Effector CD4-positive, alpha-beta T cell (primary cell): ENCODE measurements at places on chromosomes 3 and 15.
A peak's percentile ranks its signal among the peaks of the same experiment; 100 is the strongest.

DNA sequence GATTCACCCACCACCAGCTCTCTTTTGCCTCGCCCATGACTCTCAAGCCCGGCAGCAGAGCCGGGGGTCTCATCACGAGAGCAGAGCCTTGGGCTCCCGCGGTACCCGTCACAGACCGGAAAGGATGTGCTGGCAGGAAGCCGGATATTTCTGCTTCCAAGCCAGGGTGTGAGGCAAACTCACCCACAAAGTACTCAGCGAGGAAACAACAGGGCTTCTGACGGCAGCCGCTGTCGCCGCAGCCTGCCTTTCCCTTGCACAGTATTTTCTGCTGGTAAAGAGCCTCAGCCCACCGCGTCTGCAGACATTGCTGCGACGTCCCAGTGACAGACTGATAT is 119.9 kb downstream of the NSMCE3 start:
- DNase-seq = no peak

DNA sequence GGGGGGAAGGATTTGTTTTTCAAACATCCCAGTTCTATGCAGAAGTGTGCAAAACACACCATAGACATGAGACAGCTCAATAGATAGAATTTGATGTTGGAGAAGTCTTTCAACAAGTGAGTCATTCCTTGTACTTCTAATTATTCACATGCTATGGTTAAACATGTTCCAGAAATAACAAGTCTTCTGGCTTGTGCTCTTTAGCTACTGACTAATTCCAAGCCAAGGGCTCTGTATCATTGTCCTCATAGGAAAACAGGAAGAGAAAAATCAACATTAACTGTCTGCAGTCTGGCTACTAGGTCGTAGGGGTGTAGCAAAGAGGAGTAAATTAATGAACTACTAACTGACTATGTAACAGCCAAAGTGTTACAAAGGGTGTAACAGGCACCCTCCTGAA is 25.8 kb downstream of the LDHAL6B start:
- no peak for DNase-seq

DNA sequence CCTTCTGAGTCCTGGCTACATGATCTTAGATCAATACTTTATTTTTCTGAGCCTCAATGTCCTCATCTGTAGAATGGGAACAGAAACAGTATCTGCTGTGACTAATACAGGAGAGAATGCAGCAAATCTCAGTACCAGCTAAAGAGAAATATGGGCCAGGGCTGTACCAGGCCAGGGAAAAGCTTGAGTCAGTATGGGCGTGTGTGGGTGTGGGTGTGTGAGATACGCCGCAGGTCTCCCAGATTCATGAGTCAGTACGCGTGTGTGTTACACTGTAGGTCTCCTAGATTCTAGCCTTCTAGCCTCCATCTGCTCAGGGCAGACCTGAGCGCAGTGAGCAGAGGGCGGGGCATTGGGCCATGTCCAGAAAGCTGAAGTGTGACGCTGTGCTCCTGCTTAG is 15.2 kb downstream of the GNAI2 start:
- DNase-seq = no peak

DNA sequence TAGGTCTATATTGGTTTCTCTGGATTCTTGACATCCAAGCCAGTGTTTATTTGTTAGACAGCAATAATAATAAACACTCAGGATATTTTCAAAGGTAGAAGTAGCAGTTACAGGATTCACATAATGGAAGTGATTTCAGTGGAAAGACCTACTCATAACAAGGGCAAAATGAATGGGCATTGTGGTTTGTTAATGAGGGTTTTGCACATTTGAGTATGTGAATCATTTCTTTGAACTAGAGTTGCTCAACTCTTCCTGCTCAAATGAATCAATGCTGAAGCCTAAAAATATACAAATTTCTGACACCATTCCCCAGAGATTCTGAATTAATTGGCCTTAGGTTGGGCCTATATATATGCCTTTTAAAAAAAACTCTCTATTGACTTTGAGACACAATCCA is 4.1 kb upstream of the COL6A5 start:
- no peak for DNase-seq

DNA sequence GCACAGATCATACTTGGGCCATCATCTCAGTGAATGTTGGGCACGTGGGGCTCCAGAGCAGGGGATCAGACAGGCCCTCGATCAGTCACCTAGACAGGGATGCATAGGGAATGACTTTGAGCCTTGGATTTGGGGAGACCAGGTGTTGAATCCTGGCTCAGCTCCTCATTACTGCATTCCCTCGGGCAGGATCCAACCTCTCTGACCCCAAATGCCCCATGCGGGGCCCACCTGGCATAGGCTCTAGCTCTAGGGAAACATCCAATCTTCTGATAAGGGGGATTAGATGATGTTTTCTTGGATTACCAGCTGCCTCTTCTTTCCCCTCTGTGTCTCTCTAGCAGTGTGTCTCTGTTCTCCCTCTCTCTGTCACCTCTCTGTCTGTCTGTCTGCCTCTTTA is 22.7 kb downstream of the LOXL1 start:
- no peak for DNase-seq

DNA sequence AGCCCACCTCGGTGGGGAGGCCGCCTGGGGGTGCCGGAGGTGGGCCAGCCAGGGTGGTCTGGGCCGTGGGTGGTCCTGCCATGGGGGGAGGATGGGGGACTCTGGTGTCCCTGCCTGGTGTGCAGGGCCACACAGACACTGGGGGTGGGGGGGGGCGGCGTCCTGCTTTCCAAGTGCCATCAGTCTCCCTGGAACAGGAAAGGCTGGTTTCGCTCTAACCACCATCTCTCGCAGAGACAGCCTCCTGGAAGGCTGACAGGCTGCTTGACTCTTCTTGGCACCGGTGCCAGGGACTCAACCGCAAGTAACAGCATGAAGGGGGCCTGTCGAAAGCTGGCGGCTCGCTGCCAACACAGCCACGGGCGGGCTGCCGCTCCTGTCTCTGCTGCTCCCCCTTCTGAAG is 40.3 kb downstream of the RGMA start:
- no peak for DNase-seq

DNA sequence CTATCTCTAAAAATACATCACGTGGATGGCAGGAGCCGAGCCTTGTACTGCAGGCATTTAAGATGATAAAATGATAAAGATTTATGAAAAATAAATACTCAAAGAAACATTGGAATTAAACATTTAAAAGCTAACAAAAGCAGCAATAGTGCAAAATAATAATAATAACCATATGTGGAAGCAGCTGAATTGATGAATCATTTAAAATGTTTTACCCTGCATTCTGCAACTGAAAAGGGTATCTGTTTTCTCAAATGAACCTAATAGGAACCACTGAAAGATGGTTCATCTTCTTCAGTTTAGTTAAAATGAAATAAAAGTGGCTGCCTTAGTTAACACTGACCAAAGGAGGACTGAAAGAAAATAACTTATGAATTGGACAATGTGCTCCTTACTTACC is 436.1 kb downstream of the TUSC7 start:
- DNase-seq = no peak

DNA sequence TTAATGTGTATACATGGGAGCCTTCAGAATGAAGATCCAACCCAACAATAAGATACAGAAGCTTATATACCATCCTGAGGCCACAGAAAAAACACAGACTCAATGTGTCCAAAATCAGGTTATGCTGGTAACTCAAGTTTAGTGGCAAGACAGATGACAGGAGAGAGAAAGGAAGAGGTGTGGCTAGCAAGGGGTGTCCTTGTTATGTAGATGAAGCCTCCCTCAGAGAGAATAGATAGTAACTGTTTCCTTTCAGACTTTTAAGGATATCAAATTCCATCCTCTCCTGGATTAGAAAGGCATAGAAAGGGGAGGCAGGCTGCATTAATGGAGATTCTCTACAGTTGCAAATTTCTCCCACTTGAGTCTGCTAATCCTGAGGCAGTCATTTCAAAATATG is 447.4 kb downstream of the GABRB3 start:
- DNase-seq = no peak

- no peak for DNase-seq
Observed at GRCh38 chr15:74722591-74722990, 2.7 kb downstream of the CYP1A1 start.

- DNase-seq = no peak
Observed at GRCh38 chr3:64187065-64187959, 38.0 kb downstream of the PRICKLE2 start.

GRCh38 chr15:74250266-74250665 is 14.1 kb downstream of the CCDC33 start:
- no peak for DNase-seq

DNA sequence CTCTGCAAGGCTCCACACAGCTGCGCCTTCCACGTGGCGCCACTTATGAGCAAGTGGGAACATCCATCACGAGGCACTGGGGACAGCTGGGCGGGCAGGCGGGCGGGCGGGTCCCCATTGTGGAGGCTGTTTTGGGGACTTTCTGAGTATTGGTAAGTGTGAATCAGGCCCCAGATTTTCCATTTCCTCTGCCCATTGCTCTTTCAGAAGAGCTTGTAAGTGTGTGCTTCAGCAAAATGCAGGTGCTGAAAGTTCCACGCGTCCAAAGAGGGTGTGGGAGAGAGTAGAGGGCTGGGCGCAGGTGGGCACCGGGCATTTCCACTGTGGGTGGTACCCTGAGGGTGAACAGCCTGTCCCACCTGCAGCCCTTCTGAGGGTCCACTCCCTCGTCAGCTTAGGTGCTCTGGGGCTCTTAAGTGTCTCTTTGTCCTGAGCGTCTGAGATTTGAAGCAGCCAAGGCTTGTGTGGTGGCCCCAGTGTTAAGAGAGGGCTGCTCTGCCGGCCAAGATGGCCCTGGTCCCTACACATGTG is 177.1 kb downstream of the RPLP1 start:
- DNase-seq = no peak

DNA sequence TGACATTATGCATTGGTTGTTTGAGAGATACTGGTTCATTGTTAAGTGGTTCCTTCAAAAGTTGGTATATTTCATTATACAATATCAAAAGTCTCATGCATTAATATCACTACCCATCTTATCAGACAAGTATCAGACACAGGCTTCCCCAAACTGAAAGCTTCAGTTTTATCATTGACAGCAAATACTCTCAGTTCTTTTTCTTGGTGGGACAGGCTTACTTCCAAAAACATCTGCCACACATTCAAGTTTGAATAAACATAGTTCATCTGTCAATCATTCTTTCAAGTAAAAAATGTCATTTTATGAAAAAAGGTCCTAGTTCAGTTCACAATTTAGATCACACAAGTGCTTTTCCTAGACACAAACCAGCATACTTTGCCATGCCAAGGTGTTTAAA is 280.0 kb upstream of the TRIM42 start:
- DNase-seq = no peak

GRCh38 chr3:138012526-138012925 is 2.6 kb downstream of the CLDN18 start:
- DNase-seq = no peak

DNA sequence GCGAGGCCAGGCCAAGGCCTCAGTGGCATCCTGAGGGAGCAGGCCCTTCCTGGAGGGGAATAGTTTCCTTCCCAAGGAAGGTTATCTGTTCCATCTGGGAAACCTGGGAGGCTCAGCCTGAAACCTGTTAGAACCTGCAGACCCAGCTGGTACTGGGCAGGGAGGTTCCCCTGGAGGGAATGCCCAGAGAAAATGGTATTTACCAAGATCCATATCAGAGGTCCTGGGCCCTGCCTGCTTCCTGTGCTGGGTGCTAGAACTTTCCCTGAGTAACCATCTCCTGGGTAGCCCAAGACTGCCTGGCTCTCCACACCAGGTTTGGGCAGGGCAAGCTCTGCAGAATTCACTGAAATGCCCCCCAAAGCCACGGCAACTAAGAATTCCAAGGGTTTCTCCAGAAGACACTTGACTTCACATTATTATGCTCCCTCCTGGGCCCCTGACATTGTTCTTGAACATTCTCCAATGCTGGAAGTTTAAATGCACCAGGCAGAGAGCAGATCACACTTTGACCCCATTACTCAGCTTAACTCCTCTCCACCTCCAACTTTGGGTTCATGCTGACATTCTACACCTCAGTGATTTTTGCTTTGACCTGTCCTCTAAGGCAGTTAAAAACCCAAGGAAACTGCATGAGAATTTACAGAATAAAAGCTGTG is 2.0 kb downstream of the CA12 start:
- no peak for DNase-seq

DNA sequence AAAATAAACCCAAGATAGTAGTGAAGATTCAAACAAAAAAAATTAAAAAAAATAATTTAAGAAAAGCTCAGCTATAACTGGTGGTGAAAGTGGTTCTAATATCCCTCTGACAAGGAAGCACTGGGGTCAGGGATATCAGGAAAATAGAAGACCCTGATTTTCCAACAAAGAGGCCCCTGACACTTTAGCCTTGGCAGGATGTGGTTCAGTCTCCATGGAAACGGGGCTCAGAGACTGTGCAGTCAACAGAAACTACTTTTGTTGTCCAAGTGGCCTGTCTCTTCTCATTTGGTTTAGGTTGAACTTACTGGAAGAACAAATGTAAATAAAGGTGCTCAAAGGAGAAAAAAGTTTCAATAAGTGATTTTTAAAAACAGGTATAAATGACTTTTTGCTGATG is 27.2 kb downstream of the INTS14 start:
- peak; percentile 24 for DNase-seq

DNA sequence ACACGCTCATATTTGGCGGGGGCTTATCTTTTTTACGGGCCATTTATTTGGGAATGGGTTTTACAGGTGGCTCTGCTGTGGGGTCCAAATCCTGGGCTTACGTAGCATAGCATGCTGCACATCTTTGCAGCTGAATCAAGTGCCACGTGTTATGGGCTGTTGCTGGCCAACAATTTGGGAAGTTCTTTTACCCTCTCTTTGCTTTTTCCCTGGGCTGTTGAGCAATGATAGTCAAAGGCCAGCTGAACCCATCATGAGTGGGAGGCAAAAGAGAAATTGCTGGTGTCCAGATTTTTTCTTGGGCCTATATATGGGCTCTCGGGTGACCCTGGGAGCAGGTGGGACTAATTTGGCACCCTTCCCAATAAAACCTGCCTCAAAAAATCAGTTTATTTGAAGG is 209.3 kb upstream of the SATB1 start:
- no peak for DNase-seq

DNA sequence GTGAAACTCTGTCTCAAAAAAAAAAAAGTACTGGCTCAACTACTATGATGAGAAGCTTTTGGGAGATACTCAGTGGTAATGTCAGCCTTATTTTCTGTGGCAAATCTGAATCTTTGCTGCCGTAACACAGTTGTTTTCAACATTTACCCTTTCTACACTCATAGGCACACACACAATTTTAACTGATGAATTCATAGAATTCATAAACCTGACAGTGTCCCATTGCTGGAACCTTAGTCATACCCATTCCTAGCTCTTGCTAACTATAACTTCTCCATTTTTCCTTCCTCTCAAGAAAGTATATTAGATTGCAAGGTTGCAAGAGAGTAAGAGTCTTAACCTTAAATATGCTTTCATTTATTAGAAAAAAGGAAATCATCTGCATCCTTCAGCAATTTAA is 496.6 kb downstream of the FHIT start:
- no peak for DNase-seq

DNA sequence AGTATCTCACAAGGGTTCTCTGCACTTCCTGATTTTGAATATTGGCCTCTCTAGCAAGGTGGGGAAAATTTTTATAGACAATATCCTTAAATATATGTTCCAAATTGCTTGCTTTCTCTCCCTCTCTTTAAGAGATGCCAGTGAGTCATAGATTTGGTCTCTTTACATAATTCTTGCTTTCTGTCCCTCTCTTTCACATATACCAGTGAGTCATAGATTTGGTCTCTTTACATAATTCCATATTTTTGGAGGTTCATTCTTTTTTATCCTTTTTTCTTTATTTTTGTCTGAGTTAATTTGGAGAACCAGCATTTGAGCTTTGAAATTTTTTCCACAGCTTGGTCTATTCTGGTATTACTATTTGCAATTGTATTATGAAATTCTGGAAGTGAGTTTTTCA is 77.7 kb upstream of the NUDT16 start:
- no peak for DNase-seq
